ENCODE measurements at places on chromosomes 6 and 20.
A peak's percentile ranks its signal among the peaks of the same experiment; 100 is the strongest.

DNA sequence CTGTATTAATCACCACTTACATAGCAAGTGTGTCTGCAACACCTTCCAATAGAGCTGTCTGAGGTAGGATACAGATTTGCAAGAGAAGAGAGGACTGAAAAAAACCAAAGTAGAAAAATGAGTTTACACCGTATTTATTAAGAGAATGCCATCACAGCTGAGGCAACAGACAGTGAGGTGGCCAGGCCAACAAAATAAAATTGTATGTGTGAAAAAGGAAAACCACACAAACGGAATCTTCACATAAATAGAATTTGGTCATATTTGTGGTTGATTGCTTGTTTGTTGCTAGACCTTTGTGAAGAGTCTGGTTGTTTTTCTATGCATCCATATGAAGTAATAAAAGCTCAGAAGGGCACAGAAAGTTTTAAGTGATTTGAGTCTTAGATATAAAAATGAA, 157.8 kb upstream of the TSHZ2 start:
- no peak for DNase-seq

DNA sequence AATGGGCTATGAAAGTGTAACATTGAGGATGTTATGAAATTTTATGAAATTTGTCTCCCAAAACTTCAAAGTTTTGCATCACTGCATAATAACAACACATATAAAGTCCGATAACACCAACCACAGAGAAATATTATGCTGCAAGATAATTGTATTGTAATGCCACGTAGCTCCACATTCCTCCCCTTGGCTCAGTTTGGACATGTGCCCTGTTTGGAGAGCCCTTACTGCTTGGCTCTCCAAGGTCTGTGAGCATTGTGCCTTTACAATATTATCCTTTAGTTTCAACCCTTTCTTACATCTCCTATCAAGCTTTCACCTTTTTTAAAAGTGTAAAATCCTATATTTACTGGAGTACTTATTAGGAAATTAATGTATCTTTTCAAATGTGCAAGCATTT, 10.8 kb downstream of the HBS1L start:
- no peak for DNase-seq

GRCh38 chr20:38402089-38402488, 33.0 kb downstream of the SNHG17 start:
- no peak for DNase-seq

- no peak for DNase-seq
These were observed 78.5 kb downstream of the JAG1 start for GRCh38 chr20:10595266-10595665.

GRCh38 chr20:44028868-44029847, 114.5 kb downstream of the TOX2 start:
- DNase-seq, result peak; percentile 40

DNA sequence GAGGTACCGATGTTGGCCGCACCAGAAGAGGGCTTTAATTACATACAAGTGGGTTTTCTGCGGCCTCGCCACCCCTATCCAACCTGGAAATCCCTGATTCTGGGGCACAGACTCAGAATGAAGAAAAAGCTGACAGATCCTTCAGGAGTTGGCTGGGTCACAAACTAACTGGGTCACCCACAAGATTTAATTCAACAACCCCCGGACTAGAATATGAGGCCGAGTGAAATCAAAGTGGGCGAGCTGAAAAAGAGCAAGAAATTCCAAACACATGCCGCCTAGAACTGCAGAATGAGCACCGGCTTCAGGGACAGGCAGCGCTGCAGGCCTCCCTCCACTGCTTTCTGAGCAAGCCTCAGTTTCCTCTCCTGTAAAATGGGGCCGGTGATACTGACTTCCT, 30.0 kb downstream of the GRM4 start:
- DNase-seq, result no peak

DNA sequence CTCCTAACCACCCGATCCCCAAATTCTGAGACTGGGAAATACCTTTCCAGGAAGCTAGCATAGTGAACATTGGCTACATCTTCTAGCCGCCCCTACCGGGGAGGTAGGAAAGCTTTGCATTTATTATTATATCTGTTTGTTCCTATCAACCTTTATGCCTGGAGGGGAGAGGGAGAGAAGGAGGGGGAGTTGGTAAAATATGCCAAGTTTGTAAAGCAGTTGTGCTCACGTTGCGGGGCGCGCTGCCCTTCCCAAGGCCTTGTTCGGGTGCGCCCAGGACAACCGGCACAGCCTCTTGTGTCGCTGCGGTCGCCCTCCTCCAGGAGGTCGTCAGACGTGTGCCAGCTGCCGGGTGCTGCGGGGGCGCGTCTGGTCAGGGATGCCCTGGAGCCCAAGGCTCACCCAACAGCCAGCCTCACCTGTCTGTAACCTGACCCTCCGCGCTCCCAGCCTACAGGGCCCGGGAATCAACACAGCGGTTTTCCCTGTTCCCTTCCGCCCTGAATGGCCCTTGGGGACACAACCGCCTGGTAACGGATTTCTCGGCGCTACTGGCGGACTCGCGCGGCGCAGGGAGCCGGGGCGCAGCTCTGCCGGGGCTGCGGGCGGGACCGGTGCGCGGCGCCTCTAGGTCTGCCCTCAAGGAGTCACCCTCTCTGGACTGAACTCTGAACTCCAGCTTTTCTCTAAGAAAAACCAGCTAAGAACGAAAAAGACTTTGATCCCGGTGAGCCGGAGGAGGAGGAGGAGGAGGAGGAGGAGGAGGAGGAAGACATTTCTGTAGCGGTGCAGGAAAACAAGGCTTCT, 1.1 kb upstream of the OVOL2 start:
- DNase-seq, result peak; percentile 44

- no peak for DNase-seq
These were observed 18.5 kb downstream of the NOX3 start for GRCh38 chr6:155436981-155437749.

DNA sequence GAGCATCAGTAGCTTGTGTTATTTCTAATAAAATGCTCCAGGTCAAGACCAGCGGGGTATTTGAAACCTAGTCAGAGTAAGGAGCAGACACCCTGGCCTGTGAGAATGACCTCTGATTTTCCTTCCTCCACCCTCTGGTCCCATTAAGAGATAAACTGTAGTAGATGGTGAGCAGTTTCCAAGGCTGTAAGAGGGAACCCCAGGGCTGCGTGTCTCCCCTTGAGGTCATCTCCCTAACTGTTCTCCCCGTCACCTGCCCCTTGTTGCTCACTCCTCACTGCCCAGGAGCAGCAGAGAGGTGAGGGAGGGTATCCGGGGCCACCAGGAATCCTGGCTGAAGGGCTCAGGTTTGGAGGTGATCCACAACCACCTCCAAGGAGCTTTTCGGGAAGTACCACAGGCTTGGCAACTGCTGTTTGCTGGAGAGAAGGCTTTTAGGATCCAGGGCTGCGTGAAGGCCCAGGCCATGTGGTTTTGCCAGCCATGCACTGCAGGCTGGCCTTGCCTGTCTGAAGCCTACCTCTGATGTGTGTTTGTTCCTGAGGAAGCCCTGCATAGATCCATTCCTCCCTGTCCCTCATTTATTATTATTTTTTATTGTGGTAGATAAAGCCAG, 62.5 kb downstream of the RREB1 start:
- DNase-seq, result no peak

- no peak for DNase-seq
These were observed 20.7 kb downstream of the NOL4L start for GRCh38 chr20:32564440-32564839.

GRCh38 chr6:104789770-104790190, 69.9 kb downstream of the HACE1 start:
- DNase-seq, result peak; percentile 26

- DNase-seq, result no peak
These were observed 7.4 kb downstream of the PPP1R16B start for GRCh38 chr20:38812709-38813573.

DNA sequence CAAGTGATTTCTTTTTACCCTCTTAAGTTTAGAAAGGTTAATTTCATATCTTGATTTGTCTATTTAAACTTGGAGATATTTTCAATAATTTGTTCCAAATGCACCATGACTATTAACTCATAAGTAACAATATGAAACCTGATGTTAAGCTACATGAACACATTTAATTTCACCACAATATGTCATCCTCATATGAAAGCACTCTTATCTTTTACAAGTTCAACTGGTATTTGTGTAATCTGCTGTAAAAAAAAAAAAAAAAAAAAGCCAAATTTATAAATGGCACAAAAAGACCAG, 110.4 kb downstream of the HFE start:
- no peak for DNase-seq

- no peak for DNase-seq
These were observed 97.8 kb downstream of the WDR27 start for GRCh38 chr6:169604076-169604475.

DNA sequence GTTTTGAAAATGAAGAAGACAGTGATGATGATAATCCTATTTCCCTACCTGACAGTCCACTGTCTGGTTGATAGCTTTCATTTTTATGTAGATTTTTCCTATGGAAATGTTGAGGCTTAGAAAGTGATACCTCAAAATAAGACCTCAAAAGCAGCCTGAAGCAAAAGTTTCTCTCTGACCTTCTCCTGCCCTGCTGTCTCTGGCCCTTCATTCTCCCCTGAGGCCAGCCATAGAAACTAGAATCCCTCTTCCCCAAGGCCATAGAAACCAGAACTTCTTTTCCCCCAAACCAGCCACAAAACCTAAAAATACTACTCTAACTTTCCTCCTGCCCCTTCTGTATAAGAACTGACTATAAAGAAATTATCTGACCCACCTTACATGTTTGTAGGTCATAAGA, 52.6 kb upstream of the GCM1 start:
- DNase-seq, result no peak

- no peak for DNase-seq
These were observed 12.2 kb downstream of the HLA-DRB5 start for GRCh38 chr6:32517654-32518445.

DNA sequence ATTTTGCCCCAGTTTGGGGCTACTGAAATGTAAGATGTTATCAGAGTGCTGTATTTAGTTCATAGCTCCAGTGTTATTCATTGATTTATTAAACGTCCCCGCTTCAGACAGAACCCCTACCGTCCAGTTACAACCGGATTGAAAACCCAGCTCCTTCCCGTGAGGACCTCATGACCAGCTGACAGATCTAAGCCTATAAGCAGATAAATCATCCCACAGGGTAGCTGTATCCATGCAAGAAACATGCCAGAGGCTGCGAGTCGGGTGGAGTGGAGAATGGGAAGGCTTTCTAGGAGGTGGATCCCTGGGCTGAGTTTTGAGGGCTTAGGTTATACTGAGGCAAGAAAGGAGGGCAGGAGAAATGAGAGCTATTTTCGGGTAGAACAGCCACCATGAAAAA, 260.0 kb downstream of the ARID1B start:
- no peak for DNase-seq

GRCh38 chr6:4253604-4254231, 118.3 kb upstream of the ECI2 start:
- no peak for DNase-seq

DNA sequence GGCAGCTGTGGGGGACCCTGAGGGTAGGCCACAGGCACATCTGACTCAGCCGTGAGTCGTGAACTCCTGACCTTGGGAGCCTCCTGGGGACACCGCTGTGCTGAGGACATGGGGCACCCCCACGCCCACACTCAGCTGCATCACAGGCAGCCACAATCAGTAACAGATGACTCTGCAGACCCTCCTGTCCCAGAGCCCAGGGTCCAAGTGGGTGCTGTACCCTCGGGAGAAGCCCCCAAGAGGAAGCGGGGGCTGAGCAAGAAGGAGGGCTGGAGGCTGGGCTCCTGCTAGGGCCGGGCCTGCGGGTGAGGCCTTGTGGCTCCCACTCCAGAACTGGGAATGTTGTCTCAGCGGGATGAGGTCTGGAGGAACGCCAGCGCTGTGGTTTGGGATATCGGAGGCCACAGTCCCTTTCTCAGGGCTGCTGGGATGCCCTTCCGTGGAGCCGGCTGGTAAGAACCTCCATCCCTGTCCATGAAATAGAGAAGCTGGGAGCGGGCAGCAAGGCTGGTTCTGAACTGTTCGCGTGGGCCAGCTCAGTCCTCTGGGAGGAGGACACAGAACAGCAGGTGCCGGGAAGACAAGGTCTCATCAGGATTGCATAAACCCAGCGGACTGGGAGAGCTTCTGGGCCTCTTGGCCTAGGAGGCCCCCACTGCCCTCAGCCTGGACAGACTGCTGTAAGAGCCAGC, 3.1 kb upstream of the LAMA5 start:
- DNase-seq, result peak; percentile 67

DNA sequence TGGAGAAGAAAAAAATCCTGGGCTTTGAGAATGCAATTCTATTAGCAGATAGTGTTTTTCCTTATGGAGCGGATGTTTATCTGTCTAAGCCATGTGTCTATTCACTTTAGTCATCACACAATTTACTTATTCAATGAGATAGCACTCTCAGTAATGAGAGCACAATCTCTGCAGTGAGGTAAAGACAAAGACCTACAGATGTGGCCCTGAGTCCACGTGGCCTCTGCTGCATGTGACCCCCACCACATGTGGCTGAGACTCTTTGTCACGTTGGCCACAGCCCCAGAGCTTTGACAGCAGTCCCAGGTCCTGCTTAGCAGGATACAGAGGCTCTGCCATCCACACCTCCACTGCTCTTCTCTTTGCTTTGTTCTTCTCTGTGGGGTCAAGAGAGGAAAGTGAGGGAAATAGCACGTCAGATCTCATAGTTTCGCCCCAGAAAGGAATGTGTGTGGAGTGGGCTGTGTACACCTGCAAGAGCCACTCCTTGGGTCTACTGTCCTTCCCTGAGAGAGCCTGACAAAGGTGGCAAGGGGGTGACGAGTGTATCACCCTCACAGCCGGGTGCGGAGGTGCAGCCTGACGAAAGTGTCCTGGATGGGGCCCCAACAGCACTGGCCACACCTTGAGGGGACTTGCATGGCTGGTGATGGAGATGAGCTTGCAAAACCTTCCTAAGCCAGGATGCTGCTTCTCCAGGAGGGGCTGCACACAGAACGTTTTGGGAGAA, 40.7 kb downstream of the ZNF831 start:
- DNase-seq, result no peak

- no peak for DNase-seq
These were observed 42.3 kb downstream of the MOCS1 start for GRCh38 chr6:39891976-39892375.

- no peak for DNase-seq
These were observed 37.6 kb downstream of the HMGN3 start for GRCh38 chr6:79196912-79197311.

- DNase-seq, result no peak
These were observed 564.0 kb upstream of the JARID2 start for GRCh38 chr6:14681699-14682487.

GRCh38 chr6:150680510-150680909, 80.8 kb downstream of the PLEKHG1 start:
- DNase-seq, result no peak

DNA sequence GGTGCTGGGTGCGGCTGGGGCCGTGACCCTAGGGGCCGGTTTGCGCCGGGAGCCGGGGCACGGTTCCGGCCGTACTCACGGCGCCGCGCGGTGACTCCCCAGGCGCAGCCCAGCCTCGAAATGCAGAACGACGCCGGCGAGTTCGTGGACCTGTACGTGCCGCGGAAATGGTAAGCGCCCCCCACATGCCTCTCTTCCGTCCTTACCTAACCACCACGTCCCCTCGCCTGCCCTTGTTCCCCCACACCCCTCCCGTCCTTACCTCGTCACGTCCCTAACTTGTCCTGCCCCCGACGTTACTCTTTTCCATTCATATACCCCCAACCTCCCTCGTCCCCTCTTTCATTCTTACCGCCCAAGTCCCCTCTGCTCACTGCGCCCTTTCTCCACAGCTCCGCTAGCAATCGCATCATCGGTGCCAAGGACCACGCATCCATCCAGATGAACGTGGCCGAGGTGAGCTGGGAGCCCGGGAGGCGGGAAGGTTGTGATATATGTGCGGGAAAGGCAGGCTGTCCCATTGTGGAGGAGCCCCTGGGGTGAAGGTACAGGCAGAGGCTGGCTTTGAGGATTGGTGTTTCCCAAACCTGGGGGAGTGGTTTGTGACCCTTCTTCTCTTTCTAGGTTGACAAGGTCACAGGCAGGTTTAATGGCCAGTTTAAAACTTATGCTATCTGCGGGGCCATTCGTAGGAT, 463 bp downstream of the RPS21 start:
- DNase-seq, result no peak
